Adrenal gland (tissue), 19 donors: ENCODE measurements at places on chromosomes 11 and 22. TPM values are rescaled to one million over a fixed set of nuclear protein-coding genes. Genes with fewer than 3 reads are reported as not detected.

The RIMBP3C gene
- polyA plus RNA-seq: not detected

The APOL5 gene
- not detected for polyA plus RNA-seq

The NFAM1 gene
- polyA plus RNA-seq: 3.1 TPM

The TIGD3 gene
- polyA plus RNA-seq: 0.40 TPM
